Activated CD8-positive, alpha-beta memory T cell treated with anti-CD3 and anti-CD28 coated beads for 4 hours (primary cell): ENCODE measurements at places on chromosomes 2 and 18.

GRCh38 chr2:148000095-148000494, 20.4 kb downstream of the ORC4 start:
- DNase-seq, result no peak

- DNase-seq, result no peak
Observed at GRCh38 chr18:49894517-49895226, 81.3 kb upstream of the ACAA2 start.

DNA sequence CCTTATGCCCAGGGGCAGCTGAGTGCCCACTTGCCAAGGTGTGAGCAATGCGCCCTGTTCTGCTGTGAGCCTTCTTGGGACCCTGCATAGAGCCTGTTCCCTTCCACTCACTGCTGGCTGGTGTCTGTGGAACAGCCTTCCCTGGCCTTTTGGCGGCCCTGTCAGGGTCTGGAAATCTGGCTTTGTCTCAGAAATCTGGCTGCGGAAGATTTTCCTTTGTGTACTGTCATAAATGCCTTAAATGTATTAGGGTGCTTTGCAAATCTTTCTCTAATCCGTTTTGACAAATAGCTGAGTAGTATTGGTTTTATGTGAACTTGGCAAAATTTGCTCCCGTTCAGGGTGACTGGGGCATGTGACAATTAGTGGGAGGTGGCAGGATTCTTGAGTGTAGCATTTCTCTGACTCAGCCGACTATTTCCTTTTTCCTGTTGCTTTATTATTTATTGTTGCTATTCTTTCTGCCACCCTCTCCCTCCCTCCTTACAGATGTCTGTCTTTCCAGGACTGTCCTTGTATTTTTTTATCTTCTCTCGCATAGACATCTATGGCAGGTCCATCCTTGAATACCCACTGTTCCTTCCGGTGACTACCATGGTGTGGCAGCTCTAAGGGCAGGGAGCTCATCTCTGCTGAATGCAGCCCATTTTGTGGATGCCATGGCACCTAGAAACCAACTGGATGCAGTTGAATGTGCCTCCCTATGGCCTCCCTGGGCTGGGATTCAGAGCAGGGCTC, 41.8 kb downstream of the LDLRAD4 start:
- no peak for DNase-seq

- DNase-seq, result no peak
Observed at GRCh38 chr2:20348542-20348941, 2.1 kb downstream of the PUM2 start.

- no peak for DNase-seq
Observed at GRCh38 chr2:173862612-173863217, 102.5 kb downstream of the SP3 start.

GRCh38 chr2:46387886-46388515, 90.8 kb downstream of the EPAS1 start:
- no peak for DNase-seq

- no peak for DNase-seq
Observed at GRCh38 chr2:202861987-202862386, 9.6 kb downstream of the ICA1L start.

- DNase-seq, result no peak
Observed at GRCh38 chr2:219744600-219744999, 117.2 kb downstream of the SLC4A3 start.

DNA sequence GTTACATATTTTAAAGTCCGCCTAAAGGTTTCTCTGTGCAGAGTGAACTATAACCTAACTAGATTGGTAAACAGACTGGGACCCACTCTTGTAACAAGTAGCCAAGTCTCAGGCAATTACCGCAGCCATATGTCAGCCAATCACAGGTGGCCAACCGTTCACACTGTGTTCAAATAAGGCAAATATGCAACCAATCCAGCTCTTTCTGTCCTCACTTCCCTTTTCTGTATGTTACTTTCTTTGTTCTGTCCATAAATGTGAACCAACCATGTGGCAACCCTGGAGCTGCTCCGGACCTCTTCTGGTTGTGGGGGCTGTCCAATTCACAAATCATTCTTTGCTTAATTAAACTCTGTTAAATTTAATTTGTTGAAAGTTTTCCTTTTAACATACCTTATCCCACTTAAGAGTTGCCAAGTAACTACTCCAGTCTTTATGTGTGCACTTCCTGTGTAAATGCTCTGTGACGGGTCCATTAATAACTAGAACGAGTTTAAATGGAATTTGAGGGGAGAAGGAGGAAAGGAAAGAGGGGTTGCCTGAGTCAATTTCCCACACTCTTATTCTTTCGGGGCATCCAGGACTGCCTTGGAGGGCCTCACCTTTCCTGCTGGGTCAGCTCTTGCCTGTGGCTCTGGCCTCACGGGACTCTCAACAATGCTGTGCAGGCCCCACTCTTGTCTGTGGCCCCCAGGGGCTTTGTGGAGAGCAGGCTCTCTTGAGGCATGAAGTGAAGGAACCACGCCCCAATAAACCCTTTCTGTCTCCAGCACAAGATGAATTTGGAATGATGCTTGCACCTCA, 6.6 kb upstream of the RPL37A start:
- no peak for DNase-seq

DNA sequence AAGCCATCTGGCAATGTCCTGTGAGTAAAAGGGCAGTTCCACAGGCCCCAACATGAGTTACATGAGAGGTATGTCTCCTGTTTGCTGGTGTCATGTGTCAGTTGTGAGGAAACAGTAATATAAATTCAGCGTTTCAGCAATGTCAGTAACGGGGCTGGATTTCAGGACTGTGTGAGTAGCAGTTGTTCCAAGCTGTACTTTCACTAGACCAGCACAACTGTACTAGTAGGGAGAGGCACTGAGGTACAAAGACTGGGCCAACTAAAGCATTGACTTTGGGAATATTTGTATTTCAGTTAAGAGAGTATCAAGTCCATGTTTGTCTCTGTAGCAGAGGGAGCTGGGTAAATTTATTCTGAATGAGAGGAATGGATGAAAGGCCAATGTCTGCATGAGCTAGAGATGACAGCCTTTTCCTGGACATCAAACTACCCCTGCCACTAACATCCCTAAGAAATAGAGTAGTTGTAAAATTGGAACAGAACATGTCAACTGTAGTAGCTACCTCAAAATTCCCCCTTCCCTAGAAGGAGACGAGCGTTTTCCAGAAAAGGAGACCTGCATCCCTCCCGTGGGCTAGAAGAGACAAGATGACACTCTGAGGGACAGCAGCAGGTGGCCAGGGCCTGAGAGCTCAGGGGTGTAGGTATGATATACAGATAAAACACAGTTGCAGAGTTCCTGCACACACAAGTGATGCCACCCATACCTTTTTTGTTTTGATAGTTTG, 24.4 kb downstream of the EIF4E2 start:
- DNase-seq, result no peak

GRCh38 chr2:111118981-111119821, 1.5 kb upstream of the BCL2L11 start:
- DNase-seq, result no peak

- no peak for DNase-seq
Observed at GRCh38 chr2:8378016-8378810, 303.6 kb upstream of the ID2 start.

DNA sequence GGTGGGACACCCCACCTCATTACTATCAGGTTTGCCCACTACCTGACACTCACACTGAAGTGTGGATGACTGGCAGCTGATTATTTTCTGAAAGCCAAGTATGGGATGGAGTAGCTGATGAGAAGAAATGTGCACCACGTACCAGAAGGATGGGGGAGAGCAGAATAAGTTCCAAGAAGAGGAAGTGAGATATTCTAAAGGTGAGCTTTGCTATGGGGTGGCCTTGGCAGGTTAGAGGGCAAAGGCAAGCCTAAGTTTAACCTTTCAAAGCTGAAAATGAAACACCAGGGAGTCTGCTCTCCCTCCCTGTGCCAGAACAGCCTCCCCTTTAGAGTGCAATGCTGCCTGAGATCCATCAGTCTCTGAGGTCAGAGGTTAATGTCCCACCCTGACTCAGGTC, 196.1 kb upstream of the OSR1 start:
- no peak for DNase-seq

- DNase-seq, result no peak
Observed at GRCh38 chr2:147621656-147622197, 223.1 kb upstream of the ACVR2A start.

GRCh38 chr2:101821828-101822458, 124.4 kb downstream of the MAP4K4 start:
- no peak for DNase-seq

DNA sequence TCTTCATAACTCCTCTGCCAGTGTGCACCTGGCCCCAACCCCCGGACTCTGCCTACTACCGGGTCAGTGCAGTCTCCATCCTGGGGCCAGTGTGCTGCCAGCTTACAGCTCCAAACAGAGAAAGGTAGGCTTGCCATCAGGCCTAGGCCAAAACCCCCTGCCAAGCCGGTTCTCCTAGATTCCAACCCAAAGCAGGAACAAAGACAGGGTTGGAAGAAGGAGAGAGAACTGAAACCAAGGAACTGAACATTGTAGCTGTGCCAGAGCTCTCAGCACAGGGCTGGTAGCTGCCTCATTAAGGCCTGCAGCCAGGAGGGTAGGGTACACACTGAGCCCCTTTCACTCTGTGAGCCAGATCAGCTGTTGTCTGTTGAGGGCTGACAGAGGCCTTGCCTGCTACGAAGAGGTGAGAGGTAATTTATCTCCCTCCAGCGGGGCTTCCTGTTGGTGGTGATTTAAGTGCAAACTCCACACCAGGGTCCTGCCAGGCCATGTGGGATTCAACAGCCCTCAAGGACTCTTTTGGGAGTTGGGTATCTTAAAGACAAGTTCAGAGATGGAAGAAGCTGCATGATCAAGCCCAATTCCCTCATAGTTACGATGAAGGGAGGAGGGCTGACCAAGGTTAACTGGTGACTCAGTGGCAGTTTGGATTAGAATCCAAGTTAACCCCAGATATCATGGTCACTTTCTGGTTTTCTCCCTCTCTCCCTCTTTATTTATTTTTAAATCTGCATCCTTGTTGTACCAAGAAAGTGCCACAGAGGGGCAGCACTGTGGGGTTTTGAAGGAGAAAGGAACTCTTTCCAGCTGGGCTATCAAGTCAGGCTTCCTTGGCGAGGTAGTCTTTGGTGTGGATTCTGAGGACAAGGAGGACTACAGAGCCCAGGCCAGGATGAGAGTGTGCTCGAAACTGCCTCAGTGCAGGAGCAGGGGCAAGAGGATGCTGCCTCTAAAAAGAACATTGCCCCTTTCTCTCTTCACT, 48.1 kb downstream of the CYRIA start:
- DNase-seq, result no peak

DNA sequence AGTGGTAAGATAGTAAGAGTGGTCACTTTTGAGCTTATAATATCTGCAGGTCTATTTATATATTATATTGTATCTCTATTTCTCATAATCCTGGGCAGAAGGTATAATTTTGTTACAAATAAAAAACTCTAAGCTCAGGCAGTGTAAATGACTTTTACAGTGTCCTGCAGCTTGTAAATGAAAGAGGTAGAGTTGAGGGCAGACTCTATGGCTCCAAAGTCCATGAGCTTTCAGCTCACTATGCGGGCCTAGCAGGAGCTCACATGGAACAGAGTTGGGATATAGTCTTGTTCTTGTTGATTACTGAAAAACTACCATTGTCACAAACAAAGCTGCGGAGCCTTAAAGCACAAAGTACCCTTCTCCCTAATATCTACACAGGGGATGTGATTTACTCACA, 361.4 kb downstream of the LNPK start:
- DNase-seq, result no peak

DNA sequence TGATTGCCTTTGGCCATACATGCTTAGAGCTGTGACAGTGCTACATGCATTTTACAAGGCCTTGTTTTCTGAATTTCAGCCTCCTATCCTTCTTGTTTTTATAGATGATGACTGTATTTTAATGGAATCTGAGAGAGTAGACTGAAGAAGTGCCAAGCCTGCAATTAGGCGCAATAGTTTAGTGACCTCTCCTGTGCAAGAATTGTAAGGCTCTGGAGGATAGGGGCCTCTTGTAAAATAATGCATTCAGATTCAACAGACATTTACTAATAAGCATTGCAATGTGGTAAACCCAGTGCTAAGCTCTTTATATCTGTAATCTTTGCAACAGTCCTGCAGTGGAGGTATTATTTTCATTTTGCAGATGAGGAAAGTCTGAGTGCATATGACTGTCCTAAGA, 105.5 kb downstream of the TDRD15 start:
- DNase-seq, result no peak

DNA sequence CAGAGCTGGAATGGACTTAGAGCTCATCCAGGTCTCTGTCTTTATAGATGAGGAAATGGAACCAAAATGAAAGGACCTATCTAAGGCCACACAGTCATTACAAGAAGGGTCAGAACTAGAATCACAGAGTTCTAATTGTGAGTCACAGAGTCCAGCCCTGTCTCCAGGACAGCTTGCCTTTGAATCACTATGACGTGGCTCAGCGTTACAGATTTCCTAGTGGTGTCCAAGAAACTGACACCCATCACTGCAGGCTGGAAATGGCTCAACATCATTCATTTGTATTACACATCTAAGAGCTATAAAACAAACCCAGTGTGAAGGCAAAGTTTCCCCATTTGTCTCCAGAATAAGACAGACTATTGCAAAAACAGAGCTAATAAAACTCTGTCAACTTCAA, 164.3 kb upstream of the SIX2 start:
- DNase-seq, result no peak

GRCh38 chr2:238922435-238922834, 74.5 kb downstream of the TWIST2 start:
- no peak for DNase-seq

GRCh38 chr18:26002375-26002910, 88.0 kb downstream of the SS18 start:
- DNase-seq, result no peak

DNA sequence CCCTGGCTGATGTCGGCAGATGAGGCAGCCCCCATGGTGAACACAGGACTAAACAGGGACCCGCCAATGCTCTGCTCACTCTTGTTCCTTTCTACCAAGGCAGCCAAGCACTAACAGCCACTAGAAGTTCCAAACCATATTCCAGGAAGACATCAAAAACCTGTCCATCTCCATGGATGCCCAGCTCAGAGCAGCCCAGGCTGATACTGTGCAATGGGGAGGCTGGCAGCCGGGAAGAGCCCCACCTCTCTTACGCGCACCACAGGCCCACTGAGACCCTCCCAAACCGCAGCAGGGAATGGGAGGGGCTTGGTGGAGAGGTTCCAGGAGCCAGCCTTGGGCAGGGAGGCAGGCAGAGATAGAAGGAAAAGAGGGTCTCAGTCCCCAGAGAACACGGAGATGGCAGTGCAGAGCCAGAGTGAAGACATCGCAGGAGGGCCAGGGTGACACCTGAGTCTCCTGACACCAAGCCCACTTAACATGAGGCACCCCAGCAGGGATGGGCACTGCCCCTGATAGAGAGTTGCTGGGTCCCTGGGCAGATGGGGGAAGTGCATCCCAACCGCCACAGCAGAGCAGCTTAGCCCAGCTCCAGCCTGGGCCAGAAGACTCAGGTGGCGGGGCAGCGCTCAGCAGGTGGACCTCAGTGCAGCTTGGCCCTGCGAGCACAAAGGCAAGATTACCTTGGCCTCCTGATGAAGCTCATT, 3.4 kb downstream of the HS6ST1 start:
- DNase-seq, result no peak

DNA sequence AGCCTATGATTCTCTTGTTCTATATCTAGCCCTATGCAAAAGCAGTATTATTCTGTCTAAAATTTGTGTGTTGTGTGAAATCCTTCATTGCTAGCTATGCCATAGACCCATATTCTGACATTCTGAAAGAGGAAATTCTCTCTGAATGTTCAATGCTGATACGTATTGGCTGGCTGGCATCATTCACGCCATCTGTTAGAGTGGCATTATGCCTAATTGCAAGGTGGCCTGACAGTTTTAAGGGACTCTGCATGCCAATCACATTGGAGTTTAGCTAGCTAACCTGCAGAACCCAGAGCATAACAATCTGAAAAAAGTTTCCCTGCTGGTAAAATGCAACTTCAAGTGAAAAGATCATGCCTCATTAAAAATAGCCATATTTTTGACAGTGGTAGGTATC, 316.0 kb downstream of the SOX11 start:
- no peak for DNase-seq
